ENCODE measurements at places on chromosomes 3 and 15.

DNA sequence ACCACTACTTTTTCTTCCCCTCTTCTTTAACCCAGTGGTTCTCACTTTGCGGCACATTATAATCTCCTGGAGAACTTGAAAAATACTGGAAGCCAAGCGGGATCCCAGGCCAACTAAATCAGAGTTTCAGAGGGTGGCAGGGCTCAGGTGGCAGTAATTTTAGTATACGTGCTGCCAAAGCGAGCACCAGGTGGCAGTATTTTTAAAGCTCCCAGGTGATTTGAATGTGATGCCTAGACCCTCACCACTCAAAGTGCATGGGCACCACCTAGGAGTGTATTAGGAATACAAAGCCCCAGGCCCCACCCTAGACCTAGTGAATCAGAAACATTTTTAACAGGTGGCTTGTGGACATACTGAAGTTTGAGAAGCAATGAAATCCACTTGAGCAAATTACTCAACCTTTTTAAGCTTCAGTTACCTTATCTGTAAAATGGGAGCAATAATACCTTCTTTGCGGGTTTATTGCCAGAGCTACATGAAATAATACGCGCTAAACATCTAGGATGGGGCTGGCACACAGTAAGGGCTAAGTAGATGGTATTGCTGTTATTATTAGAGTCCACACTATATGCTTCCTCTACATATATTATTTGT is 8.3 kb downstream of the B3GALNT1 start:
- no peak for DNase-seq

GRCh38 chr3:5292512-5292911 is 105.0 kb downstream of the EDEM1 start:
- DNase-seq, result no peak

- DNase-seq, result no peak
Measured at GRCh38 chr15:100635406-100636071, 33.1 kb downstream of the ASB7 start.

DNA sequence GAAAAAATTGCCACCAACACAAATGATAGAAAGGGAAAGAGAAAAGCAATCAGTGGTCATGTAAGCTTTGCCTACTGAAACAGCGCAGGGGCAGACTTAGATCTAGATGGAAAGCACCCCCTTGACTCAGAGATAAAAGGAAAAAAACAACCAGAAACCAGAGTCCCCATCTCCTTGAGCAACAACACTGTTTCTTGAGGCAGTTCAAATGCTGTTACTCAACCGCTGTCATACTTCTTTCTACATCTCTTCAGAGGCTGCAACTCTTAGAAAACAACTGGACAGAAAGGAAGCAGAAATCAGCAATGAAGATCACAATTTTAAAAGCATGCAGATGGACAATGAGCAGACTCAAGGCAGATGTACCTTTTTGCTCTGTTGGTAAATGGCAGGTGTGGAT is 36.5 kb downstream of the FSIP1 start:
- DNase-seq, result no peak

DNA sequence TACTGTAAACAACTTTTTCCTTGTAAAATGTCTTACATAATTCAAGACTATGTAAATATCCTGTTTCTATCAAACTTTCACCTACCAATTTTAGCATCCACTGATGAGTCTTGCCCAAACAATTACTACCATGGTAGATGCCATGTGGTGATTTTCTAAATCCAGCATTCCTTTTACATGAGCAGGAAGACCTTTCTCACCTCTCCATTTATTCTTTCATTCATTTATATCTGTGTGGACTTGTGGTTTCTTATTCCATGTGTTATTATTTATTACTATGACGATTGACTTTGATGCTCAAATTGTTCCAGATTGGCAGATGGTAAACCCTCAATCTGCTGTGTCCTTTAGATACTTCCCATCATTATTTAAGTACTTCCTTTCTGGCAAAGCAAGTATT is 62.4 kb downstream of the IFT57 start:
- DNase-seq, result no peak

DNA sequence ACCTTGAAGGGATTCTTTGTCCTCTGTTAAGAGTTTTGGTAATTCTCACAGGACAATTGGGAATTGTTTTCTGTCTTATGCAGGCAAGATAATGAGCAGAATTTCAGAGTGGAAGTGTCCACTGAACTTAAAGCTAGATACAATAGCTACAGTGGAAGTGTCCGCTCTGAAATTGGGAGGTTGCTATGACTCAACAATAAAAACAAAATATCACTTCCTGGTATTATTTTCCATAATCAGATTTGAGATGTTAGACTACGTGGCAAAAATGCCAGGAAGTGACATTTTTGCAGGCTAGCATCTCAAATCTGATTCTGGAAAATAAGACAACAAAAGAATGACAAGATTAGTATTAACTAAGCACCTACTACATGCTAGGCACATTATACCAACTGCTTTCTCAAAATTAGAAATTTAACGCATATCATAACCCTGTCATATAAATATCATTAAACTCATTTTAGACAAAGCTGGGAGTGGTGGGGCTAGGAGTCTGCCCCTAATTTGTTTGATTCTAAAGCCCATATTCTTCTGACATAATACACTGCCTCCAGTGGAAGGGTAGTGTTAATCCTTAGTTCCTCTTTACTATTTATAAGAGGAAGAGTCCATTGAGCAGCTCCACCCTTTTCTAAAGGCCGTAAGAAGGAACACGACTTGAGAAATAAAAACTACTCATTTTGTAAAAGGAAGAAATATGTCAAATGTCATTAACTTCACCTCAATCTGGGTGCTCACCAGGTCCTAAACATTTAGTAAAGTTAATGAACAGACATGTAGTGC is 266.9 kb upstream of the STT3B start:
- DNase-seq, result no peak

DNA sequence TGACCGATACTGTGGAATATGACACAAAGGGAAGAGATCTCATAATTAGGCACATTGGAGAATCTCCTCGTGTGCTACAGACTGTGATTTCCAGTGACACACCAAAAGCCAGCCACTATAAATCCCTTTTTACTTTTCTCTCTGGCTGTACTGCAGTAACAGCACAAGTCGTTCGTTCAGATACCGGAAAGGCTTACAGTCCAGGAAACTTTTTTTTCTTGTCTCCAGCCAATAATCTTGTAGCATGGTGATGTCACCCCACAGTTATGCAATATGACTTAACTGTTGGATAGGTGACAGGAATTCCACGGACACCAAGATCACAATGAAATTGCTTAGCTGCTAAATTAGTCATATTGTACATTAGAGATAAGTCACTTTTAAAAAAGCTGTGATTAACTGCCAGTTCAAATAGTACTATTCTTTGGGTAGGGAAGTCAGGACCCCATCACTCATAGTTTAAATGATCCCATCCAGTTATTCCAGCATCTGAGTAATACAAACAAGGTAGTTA is 36.3 kb upstream of the TSC22D2 start:
- no peak for DNase-seq

DNA sequence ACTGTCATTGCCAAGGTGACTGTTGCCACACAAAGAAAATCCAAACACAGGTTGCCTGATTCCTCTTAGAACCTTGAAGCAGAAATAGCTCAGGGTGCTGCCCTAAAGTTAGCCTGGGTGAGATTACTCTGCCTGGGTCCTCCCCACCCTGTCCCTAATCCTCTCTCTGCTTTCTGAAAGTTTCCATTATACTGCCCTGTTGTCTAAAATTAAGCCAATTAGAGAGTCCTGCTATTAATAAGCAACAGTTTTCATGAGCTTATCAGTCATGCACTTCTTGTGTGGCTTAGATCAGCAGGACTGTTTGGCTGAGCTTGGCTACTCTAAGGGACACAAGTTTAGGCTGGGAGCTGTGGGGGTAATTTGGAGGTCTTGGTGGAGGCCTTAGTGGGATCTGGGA is 334.7 kb upstream of the LRRFIP2 start:
- DNase-seq, result no peak

- no peak for DNase-seq
Measured at GRCh38 chr15:27094235-27094634, 123.3 kb downstream of the GABRG3 start.

DNA sequence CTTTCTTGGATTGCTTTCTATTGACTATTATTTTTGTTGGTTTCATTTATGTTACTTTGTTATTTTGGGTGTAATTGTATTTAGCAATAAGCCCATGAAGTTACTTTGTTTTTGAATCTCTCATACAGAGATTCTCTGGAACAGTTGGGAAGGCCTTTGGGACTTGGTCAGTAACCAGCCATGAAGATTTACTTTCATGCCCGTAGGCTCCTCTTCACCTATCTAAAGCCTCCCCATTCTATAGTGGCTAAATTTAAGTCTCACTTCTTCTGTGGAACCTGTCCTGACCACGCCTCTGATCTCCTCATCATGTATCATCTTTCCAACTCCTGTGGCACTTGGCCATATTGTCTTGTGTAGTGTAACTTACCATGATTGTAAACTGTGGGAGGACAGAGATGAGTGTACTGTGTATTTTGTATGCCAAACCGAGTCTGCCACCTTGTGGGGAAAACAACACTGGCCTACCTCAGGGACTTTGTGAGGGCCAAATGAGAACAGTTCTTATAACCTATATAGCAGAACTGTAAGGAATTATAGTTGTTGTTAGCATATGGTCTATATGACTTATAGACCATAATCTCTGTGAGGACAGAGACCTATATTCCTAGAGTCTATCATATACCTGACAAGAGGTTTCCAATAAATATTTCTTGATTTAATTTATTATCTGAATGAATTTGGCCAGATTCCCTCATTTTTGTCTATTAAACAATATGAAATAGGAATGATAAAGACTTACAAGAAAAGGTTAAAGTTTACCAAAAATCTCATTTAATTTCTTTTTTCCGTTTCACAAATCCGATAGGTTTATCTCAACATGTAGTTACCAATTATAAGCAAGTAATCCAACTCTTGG is 75.0 kb downstream of the STARD9 start:
- peak; percentile 68 for DNase-seq

- peak; percentile 46 for DNase-seq
Measured at GRCh38 chr3:168249550-168250414, 154.1 kb upstream of the GOLIM4 start.

- no peak for DNase-seq
Measured at GRCh38 chr15:34984889-34985630, 3.0 kb downstream of the ZNF770 start.

DNA sequence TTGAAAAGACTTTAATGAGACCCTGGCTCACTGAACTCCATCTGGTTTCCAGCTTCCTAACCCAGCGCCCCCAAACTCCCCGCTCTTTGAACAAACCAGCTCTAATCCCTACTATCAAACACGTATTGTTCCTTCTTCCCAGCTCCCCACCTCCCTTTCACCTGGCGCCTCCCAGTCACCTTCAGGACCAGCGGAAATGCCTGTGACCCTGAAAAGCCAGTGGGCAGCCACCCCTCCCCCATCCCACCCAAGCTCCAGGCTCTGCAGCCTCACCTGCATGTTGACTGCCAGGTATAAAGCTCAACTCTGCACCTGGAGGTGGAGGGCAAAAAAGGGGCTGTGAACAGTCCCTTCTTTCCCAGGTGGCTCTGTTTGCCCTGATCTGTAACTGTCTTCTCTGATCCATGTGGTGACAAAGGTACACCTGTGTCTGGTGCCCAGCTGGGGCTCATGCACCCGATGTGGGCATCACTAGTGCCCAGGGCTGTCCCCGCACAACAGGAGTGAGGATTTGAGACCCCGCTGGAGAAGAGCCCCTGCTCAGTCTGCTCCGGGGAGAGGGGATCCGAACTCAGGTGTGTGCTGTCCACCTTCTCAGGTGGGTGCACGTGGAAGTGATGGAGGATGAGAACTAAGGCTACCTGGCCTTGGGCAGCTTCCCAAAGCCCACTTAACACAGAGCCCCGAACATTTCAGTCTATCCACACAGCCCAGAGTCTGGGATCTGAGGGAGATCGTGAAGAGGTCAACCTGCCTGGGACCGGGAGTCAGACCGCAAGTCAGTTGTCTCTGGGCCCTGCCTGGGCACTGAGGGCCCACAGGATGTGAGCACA is 128.9 kb downstream of the NSMCE3 start:
- no peak for DNase-seq

- no peak for DNase-seq
Measured at GRCh38 chr15:85414495-85414894, 34.1 kb downstream of the AKAP13 start.

- DNase-seq, result no peak
Measured at GRCh38 chr15:40782609-40783227, 12.9 kb downstream of the C15orf62 start.

DNA sequence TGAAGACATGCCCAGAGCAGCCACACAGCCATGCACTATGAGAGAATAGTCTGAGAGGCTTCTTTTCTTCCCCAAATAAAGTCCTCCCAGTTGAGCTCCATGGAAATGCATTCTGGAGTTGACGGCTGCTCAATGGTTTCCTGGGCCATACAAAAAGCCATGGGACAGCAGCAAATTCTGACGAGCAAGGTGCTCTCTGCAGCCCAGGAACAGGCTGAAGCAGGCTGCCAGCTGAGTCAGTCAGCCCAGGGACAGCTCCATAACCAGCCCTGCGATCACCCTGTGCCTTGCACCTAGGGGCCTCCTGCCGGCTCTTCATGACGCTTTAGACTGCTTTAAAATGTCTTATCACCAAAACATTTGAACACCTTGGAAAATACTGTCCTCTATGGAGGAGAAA is 256.3 kb upstream of the CHRNA7 start:
- DNase-seq, result no peak

- DNase-seq, result no peak
Measured at GRCh38 chr3:18061737-18062656, 319.6 kb upstream of the TBC1D5 start.

GRCh38 chr3:119219069-119219468 is 21.6 kb downstream of the B4GALT4 start:
- no peak for DNase-seq

DNA sequence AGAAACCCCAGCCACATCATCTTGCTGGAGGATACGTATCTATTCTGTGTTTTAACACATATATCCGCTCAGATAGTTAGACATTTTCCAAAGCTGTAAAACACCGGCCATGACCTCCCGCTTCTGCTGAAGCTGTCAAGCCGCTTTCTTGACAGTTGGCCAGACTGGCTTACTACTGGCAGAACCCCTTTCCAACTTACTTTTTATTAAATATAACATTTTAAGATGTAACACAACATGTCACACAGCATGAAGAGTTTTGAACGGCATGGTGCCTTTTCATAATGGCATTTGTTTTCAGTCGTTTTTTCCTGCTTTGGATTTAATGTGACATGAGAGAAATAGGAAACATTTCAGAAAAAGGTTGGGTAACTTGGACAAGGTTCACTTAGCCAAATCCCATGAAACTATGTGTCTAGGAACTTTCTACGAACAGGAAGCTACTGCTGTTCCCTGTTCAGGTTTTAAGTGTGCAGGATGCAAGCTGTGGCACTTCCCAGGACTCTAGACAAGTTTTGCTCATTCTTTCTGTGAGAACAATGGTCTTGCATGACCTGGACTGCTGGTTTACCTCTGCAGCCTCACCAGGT is 281.4 kb downstream of the THSD4 start:
- no peak for DNase-seq

GRCh38 chr3:128294999-128295468 is 141.8 kb downstream of the EEFSEC start:
- no peak for DNase-seq

DNA sequence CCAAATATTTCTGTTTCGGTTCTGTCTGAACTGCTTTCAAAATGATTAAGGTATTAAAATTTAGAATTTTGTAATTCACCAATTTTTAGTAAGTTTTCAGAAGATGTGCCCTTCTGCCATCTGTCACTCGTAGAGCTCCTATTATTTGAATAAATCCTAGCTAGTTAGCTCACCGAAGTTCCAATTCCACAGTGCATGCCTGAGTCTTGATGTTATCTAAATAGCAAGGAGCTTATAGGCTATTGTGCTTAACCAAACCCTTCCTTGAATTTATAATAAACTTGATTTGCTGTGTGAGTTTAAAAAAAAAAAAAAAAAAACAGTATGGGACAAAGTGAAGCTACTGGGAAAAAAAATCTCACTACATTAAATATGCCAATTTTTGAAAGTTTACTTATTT is 18.7 kb downstream of the ATP13A3 start:
- DNase-seq, result no peak

- DNase-seq, result no peak
Measured at GRCh38 chr3:14368885-14369284, 33.5 kb upstream of the SLC6A6 start.

All from hippocampal formation (tissue), 2 donors.